ENCODE measurements at places on chromosomes 11 and 22. TPM values are rescaled to one million over a fixed set of nuclear protein-coding genes. Genes with fewer than 3 reads are reported as not detected.

Gene ISX
- total RNA-seq = not detected

Gene POGLUT3
- total RNA-seq = 25.4 TPM

Gene MAPK12
- 5.2 TPM for total RNA-seq

Gene RASL10A
- 0.33 TPM for total RNA-seq

Gene MB
- total RNA-seq = 2.2 TPM

Gene ZNHIT2
- 20.8 TPM for total RNA-seq

DNA sequence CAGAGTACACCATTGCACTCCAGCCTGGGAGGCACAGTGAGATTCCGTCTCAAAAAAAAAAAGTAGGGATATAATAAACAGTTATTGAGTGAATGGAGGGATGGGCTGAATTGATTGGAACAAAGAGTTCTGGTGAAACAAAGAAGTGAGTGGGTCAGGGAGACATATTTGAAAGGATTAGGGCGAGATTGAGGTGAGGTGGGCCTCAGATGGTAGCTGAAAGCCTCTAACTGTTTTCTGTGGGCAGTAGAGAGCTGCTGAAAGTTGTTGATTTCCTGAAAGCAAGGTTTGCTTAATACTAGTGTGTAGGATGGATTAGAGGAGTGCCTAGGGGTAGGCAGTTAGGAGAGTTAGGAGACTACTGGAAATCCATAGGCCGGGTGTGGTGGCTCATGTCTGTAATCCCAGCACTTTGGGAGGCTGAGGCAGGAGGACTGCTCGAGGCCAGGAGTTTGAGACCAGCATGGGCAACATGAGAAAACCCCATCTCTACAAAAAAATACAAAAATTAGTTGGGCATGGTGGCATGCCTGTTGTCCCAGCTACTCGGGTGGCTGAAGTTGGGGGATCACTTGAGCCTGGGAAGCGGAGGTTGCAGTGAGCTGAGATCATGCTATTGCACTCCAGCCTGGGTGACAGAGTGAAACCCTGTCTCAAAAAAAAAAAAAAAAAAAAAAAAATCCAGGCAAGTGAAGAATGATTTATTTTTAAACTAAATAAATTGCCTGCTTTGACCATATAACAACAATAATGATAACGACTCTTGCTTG is 41.4 kb upstream of the PTPRJ start:
- DNase-seq = no peak

DNA sequence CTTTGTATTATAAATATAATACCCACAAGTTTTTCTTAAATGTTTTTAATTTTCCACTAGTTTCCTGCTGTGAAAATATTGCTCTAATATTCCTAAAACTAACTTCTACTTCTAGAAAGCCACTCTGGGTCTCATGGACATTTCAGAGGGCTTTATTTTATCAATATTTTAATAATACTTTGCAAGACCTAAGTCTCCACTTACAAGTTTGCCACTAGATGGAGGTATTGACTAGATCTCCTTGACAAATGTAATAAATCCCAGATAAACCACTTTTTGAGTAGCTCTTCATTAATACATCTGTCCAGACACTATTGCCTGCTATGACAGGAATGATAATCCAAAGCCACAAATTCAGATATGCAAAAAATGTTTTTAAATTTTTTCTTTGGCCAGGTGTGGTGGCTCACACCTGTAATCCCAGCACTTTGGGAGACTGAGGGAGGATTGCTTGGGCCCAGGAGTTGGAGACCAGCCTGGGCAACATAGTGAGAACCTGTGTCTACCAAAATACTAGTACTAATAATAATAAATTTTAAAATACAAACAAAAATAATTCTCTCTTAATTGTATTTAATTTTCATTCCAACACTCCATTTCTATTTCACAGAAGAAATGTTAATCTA is 3.5 kb upstream of the ACAT1 start:
- no peak for DNase-seq

DNA sequence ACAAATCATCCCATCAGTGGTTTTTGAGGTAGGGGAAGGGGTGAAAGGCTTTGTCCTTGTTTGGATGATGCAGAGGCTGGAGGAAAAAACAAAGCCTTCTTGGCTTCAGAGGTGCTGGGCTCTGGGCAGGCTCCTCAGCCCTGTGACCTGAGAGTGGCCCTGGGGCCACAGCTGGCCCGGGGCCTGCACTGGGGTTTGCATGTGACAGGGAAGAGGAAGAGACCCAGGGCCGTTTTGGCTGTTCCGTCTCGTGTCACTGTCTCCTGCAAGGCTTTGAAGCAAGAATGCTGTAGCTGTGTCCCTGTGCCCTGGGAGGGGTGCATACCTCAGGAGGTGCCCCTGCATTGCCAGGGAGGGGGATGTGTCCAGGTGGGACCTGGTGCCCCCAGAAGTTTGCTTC is 12.6 kb downstream of the ARHGAP8 start:
- DNase-seq = no peak

DNA sequence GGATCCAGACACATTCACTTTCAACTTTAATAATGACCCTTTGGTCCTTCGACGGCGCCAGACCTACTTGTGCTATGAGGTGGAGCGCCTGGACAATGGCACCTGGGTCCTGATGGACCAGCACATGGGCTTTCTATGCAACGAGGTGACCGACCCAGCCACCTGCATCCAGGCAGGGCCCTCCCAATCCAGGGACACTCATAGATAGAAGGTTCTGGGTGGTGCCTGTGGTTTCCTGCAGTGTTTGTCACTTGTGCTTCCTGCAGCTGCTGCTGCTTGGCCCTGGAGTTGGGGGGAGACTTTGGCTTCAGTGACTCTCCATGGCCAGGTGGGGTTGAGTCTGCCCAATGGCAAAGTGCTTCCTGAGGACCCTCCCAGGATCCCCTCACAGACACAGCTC is 7.3 kb downstream of the APOBEC3B start:
- DNase-seq = no peak

DNA sequence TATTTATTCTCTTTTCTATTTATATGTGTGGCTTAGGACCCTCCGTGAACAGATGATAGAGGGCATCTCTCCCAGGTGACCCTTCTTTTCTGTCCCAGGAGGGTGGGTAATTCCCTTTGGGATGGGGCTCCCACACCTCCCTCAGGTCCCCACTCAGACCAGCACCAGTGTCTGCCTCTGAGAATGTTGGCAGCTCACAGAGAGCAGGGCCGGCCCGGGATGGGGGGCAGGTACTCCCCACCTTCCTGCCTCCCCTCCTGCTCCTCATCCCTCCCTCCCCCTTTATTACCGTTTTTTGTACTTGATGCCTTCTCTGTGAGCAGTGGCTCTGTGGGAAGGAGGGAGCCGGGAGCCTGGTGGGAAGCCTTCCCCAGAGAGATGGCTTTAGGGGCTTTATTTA is 4.8 kb upstream of the HINFP start:
- DNase-seq = no peak

DNA sequence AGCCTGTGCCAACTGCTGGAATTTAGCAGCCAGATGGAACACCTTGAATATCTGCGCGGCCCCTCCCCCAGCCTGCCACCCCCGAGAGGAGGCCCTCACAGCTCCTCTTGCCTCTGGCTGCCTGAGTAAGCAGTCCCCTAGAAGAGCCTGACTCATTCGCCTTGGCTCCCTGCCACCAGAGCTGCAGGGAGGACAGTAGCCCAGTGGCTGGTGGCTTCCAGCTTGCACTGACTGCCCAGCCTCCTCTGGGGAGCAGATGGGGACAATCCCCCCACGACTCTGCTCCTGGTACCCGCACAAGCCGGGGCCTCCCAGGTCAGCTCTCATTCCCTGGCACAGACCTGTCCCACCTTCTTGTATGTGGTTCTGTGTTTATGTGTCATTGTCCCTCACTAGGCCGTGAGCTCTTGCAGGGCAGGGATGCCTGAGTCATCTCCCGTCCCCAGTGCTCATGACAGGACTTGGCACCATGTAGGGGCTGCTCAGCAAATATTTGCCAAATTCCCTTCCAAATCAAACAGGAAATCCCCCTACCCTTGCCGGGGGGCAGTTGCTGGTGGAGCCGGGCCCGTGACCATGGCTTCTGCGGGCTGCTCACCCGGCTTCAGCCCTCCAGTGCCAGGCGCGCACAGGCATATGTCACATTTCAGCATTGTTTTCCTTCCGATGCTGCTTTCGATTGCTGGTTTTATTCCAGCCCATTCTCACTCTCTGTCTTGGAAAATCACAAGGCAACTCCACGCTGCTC is 43.6 kb downstream of the CACNG2 start:
- peak; percentile 98 for DNase-seq

GRCh38 chr11:128283451-128283850 is 303.9 kb downstream of the ETS1 start:
- no peak for DNase-seq

DNA sequence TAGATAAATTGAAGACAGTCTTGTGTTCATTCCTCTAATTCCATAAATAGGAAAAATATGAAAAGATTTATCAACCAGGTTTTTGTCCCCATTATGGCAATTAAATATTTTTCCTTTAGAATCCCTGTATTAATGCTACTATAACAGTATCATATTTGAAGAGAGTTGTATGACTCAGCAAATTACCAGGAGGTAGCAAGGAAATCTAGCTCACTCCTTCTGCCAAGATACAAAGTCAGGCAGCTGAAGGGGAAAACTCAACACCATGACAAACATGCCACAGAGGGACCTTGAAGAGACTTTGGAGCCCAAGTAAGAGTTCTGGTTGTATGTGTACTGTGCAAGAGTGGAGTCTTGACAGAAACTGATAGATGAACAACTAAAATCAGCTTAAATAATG is 143.3 kb downstream of the GUCY1A2 start:
- no peak for DNase-seq

- DNase-seq = no peak
Observed at GRCh38 chr11:86416494-86416893, 41.8 kb downstream of the CCDC81 start.

- peak; percentile 90 for DNase-seq
Observed at GRCh38 chr22:37544955-37545702, 15.2 kb upstream of the CDC42EP1 start.

DNA sequence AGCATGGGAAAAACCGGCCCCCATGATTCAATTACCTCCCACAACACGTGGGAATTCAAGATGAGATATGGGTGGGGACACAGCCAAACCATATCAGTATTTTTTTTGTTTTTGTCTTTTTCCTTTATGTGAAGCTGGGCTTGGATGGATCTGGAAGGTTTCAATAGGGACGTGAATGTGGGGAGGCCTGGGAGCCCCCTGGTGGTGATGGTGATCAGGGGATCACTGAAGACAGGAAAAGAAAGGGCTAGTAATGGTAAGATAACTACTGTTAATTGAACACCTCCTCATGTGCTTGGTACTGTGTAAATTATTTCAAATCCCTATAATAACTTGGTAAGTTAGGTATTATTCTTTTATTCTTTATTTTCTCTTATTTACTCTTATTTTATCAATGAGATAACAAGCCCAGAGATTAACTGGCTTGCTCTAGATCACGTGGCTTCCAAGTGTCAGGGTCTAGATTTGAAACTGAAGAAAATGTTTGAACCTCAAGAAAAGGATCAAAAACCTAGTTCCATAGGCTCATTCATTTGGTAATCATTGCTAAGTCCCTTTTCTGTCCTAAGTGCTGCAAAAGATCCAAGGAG is 364.2 kb downstream of the TENM4 start:
- peak; percentile 77 for DNase-seq

DNA sequence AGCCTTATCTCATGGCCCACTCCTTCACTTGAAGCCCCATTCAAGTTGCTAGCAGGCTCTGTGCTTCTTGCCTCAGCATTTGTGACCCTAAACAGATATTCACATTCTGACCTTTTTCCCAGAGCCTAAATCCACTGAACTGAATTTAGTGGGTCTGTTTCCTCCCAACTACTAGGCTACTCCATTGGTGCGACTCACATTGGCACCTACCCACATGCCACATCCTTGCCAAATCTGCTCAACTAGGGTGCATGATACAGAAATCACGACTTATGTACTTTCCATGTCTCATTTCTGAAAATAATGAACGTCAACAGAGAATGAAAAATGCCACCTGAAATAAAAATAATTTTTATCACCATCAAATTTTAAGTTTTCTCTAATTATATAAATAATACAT is 8.4 kb upstream of the MMP12 start:
- DNase-seq = no peak

- no peak for DNase-seq
Observed at GRCh38 chr11:12552692-12553091, 121.5 kb upstream of the TEAD1 start.

GRCh38 chr11:3226846-3227567 is 5.2 kb downstream of the MRGPRE start:
- DNase-seq = no peak

DNA sequence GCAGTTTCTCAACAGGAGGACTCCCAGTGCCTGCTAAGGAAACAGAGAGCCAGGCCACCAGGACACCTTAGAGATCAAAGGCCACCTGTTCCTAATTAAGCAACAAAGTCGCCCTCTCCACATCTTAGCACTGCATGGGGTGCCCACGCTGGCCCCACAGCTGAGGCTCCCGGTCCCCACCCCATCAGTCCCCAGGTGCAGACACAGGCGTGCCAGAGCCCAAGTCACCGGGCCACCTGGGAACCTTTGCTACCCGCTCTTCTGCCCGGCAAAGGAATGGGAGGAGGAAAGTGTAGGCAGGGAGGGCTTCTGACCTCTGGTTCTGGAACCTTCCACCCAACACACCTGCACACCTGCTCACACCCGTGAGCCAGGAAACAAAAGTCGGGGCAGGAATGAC is 85.5 kb upstream of the PRR5 start:
- DNase-seq = no peak

DNA sequence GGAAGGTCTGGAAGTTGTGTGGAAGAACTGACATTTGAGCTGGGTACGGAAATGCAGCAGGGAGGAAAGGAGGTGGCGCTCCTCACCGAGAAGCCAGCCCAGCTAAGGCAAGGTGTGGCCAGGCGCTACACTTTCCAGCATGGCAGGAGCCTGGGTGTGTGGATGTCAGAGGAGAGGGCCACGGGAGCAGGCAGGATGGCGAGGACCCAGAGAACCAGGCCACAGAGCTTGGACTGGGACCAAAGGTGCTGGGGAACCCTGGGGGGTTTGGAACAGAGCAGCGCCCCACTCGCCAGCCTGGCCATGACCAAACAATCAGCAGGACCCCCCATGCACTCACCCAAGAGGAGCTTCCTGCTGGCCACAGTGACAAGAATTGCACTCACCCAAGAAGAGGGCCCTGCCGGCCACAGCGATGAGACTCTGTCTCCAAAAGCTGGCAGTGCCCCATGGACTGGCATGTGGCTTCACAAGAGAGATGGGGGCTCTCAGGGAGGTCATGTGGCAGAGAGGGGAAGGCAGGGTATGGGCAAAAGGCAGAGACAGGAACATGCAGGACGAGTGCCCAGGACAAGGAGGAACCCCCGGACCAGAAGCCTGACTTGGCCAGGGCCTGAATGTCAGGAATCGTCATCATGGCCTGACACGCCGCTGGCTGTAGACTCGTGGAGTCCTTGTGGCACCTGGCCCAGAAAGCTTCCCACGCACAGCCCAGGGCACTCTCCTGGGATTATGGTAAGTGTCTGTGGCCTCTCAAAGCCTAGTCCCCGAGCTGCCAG is 45.4 kb downstream of the IGF2 start:
- DNase-seq = no peak

All from adrenal gland (tissue), 19 donors.